ENCODE measurements at places on chromosomes 1 and 21.

DNA sequence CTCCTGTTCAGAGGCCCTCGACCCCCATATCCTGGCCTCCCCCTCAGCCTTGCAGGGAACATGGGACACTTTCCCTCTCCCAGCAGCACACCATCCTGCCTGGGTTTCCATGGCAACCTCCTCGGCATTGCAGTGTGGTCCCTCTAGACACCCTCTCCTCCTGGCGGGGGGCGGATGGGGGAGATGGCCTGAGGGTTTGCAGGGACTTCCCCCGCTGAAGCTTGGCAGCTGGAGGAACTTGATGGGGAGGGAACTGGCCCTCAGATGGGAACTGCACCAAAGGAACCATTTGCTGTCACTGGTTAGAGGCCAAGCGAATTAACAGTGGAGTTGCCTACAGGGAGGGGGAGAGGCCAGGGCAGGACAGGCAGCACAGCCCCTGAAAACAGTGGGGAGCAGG lies 28.7 kb downstream of the RIMS3 start:
- no peak for DNase-seq

DNA sequence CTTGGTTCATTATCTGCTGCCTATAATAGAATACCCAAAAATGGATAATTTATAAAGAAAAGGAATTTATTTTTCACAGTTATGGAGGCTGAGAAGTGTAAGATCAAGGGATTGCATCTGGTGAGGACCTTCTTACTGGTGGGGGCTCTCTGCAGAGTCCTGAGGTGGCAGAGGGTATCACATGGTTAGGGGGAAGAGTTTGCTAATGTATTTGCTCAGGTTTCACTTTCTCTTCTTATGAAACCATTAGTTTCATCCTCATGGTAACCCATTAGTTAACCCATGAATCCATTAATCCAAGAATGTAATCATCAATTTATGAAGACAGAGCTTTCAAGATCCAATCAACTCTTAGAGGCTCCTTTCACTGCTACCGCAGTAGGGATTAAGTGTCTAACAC lies 120.6 kb downstream of the DNM3 start:
- no peak for DNase-seq

- DNase-seq: peak; percentile 88
Observed at GRCh38 chr1:2227346-2228156, 568 bp upstream of the SKI start.

- no peak for DNase-seq
Observed at GRCh38 chr21:30717105-30717504, 1.5 kb downstream of the KRTAP21-3 start.

- no peak for DNase-seq
Observed at GRCh38 chr1:54591127-54591756, 32.1 kb downstream of the FAM151A start.

GRCh38 chr1:237386362-237387143 lies 344.6 kb downstream of the RYR2 start:
- DNase-seq: no peak

GRCh38 chr1:230701895-230702768 lies 11.8 kb downstream of the AGT start:
- no peak for DNase-seq

DNA sequence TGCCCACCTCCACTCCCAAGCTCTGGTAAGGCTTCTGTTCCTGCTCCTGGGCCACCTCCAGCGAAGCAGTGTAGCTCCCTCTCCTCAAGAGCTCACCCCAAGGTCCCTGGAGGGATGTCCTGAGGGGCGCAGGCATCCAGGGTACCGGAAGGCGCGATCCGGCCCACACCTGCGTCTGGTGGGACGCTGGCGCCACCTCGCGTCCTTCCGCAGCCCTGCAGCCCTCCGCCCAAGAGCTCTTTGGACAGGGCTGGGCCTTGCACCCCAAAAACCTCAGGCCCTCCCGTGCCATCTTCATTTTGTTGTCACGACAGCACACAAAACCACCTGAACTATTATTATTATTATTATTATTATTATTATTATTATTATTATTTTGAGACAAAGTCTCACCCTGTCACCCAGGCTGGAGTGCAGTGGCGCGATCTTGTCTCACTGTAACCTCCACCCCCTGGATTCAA lies 49.2 kb upstream of the PAX7 start:
- no peak for DNase-seq

DNA sequence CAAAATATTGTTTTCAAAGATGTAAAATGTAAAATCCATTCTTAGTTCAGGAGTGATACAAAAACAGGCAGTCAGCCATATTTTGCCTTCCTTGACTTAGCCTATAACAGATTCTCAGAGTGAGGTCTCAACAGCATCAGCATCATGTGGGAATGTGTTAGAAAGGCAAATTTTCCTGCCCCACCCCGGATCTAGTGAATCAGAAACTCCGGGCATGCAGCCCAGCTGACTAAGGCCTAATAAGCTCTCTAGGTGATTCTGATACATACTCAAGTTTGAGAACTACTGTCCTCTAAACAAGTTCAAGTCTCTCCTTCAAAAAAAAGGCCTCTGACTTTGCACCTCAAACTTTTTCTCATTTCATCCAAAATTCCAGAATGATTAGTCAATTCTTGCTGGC lies 46.9 kb upstream of the PRRC2C start:
- no peak for DNase-seq

DNA sequence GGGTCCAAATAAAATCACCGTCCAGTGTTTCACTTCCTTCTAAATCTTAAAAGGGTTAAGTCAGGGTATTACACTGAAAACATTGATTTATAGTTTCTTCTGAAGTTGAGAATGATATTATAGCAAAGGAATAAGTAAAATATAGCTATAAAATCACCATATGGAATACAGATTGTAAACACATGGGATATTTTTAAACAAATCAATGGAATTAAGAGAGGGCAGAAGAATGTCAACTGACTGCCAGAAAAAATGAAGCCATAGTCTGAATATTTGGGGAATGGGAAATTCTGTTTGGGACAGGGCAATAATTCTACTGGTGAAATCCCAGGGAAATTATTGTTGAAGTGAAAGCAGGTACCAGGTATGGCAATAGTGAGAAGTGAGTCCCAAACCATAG lies 664.6 kb downstream of the NCAM2 start:
- no peak for DNase-seq

DNA sequence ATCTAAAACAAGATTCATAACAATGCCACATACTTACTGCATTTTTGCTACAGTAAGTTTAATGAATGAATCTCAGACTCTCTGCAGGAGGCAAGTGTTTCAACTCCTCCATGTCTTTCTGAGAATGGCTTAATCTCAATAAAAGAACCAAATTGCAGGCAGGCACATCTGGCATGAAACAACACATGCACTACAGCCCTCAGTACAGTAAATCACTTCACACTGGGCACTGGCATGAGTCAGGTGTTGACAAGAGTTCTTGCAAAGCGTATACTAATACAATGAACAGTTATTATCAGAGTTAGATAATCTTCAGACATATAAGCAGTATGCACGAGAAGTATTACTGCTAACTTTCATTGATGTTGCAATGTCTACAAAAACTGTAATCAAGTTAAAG lies 1386.8 kb downstream of the MRPL39 start:
- DNase-seq: no peak

DNA sequence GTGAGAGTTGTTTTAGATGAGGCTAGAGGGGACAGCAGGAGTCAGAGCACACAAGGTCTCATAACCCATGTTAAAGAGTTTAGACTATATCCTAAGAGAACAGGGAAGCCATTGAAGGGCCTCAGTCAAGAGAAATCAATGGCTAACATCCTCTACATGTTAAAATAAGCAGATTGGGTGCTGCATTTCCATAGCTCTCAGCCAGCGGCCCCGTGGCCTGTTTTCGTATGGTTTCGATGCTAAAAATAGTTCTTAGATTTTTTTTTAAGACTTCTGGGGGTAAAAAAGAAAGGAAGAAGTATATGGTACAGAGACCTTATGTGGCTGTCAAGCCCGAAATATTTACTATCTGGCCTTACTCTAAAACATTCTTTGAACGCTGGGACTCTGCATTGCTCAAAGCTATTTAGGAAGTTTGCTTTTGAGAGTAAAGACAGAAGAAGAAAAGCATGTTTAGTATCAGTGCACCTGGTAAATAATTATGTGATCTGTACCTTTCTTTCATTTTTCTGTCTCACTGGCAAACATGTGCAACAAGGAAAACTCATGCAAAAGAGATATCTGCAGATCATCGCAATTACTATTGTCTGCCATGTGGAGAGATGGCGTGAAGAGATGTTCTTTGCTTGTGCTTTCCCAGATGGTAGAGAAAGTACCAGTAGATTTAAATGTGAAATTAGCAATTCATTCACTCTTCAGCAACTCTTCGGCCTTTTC lies 8.4 kb downstream of the PDIK1L start:
- DNase-seq: no peak

GRCh38 chr21:26845759-26846035 lies 488 bp upstream of the ADAMTS1 start:
- DNase-seq: no peak

GRCh38 chr1:162674034-162674608 lies 41.9 kb downstream of the DDR2 start:
- no peak for DNase-seq

DNA sequence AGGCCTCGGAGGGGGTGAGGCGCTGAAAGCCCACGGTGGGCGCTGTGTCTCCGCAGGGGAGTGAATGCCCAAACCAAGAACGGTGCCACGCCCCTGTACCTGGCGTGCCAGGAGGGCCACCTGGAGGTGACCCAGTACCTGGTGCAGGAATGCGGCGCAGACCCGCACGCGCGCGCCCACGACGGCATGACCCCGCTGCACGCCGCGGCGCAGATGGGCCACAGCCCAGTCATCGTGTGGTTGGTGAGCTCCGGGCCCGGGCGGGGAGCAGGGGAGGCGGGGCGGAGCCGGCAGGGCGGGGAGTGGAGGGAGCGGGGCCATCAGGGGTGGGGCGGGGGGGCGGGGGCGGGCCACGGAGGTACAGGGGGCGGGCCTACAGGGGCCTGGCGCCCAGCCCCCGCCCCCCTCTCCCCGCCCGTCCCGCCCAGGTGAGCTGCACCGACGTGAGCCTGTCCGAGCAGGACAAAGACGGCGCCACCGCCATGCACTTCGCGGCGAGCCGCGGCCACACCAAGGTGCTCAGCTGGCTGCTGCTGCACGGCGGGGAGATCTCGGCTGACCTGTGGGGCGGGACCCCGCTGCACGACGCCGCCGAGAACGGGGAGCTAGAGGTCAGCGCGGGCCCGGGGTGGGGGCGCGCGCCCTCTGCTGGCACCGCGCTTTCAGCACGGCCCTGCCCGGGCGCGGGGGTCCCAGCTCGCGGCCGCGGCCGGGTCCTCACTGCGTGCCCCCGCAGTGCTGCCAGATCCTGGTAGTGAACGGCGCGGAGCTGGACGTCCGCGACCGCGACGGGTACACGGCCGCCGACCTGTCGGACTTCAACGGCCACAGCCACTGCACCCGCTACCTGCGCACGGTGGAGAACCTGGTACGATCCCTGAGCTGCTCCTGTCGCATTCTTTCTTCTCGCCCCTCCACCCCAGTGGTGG lies 15.9 kb downstream of the ESPN start:
- peak; percentile 52 for DNase-seq

DNA sequence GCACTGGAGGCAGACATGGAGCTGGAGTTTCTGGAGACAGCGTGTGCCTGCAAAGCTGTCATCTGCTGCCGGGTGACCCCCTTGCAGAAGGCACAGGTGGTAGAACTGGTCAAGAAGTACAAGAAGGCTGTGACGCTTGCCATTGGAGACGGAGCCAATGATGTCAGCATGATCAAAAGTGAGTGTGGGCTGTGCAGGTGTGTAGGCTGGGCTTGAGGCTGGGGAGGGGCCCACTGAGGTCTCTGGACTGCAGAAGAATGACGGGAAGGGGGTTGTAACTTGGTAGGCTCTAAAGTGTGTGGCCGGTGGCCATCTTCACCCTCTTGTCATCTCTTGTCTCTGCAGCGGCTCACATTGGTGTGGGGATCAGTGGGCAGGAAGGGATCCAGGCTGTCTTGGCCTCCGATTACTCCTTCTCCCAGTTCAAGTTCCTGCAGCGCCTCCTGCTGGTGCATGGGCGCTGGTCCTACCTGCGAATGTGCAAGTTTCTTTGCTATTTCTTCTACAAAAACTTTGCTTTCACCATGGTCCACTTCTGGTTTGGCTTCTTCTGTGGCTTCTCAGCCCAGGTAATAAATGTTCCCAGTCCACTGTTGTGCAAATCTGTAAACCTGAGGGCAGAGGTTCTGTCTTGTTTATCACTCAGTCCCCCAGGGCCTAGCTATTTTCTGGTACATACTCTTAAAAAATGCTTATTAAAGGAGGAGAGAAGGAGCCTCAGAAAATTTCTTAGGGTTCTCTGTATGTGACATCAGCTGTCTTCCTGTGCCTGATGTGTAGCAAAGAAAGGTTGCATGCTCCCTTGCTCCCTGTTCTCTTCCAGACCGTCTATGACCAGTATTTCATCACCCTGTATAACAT lies 19.9 kb downstream of the ATP8B2 start:
- DNase-seq: peak; percentile 69

GRCh38 chr1:88175631-88176226 lies 508.3 kb upstream of the PKN2 start:
- DNase-seq: no peak

- no peak for DNase-seq
Observed at GRCh38 chr21:36203603-36203889, 46.9 kb downstream of the DOP1B start.

- no peak for DNase-seq
Observed at GRCh38 chr1:40310129-40310461, 7.0 kb downstream of the COL9A2 start.

DNA sequence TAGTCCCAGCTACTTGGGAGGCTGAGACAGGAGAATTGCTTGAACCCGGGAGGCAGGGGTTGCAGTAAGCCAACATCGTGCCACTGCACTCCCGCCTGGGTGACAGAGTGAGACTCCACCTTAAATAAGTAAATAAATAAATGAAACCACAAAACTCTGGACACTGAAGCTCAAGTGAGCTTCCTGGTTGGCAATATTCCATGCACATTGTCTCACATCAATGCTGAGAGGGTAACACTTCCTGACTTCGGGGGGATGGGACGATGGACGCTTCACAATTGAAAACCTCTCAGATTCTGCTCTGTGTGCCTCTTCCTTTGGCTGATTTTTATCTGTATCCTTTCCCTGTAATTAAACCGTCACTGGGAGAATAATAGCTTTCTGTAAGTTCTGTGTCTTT lies 70.0 kb upstream of the ZNF644 start:
- no peak for DNase-seq

GRCh38 chr1:176066709-176067108 lies 140.4 kb downstream of the COP1 start:
- no peak for DNase-seq

DNA sequence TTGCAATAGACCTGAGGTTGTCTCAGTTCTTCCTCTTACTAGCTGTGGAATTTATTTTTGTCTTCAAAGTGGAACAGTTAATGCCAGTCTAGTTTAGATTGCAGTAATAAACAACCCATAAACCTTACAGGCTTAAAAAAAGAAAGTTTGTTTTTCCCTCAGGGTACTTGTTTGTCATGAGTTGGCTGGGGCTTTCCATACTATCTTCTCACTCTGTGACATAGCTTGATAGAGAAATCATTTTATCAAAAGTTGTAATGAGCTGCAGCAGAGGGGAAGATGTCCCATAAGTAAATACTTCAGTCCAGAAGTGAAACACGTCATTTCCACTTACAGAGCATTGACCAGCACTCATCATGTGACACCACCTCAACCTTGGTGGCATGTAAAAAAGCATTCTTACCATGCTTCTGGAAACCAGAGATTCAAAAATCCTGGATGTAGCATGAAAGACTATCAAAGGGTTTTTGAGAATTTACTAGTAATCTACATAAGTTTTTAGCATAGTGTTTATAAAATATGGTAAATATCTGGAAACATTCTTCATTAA lies 62.8 kb upstream of the COL11A1 start:
- DNase-seq: no peak

- no peak for DNase-seq
Observed at GRCh38 chr1:243926803-243927245, 76.8 kb upstream of the AKT3 start.

GRCh38 chr1:25647863-25648262 lies 31.3 kb downstream of the MAN1C1 start:
- DNase-seq: no peak

- no peak for DNase-seq
Observed at GRCh38 chr1:186983327-186983726, 154.6 kb downstream of the PLA2G4A start.
